CD4-positive, CD25-positive, alpha-beta regulatory T cell (primary cell): ENCODE measurements at places on chromosomes 1 and 21.

DNA sequence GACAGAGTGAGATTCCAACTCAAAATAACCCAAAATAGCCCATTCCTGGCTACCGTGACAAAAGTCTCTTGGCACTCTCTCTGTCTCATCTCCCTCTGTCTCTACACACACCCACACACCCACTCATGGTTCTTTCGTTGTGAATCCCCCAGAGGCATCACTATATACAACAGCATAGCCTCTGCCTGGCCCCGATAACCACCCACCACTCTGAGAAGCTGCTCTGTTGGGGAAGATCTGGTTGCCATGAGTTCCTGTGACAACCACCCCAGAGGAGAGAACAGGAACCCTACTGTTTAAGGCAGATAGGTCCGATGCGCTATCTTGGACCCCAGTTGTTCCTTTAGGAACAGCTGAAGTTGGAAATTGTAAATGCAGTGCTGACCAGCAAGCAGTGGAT, 70.4 kb upstream of the LYST start:
- no peak for DNase-seq

DNA sequence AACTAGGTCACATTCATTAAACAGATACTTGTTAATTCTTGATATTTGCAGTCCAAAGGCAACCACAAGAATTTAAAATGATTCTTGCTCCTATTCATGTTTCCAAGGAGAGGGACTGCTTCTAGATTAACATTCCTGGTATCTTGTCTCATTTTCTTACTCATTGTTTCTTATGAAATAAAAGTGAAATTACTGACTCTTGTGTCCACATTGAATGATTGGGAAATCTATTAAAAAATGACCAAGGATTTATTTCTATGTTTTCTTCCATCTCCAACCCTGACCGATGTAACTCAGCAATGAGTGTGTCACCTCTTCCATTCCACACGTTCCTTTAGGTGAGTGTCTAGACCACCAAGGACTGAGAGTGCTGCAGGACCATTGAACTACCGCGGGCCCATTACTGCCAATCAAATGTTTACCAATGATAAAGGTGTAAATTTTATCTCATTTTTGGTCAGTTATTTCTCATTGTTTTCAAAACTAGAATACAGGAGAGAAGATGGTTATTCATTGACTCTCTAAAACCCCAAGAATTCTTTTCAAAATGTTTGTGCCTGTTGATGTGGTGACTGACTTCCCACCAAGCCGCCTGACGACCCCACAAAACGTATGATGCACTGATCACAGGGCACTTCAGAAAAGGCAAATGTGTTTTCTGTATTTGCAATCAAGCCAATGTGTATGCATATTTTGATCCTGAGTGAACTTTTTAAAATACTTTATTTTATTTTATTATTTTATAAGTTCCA, 414.6 kb upstream of the PTBP2 start:
- DNase-seq: no peak

DNA sequence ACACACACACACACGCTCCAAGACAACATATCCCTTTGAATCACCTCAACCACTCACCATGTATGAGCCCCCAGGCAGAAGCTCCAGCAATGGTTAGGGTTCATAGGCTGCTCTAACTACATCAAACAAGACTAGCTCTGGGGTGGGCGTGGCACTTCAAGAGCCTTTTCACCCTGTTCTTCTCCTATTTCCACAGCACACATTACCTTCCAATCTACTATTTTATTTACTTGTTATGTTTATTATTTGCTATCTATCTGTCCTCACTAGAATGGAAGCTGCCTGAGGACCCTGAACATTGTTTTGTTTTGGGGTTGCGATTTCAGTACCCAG, 28.7 kb downstream of the TRABD2B start:
- DNase-seq: no peak

DNA sequence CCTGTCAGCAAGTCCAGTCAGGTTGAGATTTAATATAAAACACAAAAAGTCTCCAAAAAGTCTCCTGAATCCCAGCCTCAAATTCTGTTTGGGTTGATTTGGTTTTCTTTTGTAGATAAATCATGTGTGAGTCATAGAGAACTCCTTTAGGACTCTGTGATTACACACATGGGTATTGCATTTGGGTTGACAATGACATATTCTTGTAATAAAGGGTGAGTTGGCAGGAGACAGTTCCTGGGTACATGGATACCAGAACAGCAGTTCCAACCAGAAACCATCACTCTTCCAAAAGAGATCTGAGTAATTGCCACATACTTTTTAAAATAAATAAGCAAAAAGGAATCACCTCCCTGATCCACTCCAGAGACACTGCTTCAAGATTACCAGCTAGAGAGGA, 8.9 kb downstream of the CR2 start:
- no peak for DNase-seq

DNA sequence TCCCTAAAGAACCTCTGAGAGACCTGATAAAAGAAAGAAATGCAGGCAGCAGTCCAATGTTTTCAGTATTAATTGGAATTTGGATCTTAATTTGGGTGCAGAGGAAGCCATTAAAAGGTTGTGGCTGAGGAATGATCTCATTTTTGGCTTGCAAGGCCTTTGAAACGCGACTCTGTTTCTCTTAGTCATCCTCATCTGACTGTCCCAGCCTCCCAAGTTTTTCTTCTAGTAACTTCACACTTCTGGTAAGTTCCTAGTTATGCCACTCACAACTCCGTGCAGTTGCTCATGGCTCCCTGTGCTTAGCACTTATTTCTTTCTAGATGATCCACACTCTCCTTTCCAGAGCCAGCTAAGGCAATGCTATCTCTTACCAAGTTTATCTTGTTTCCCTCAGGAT, 147.4 kb upstream of the USP24 start:
- DNase-seq: no peak

DNA sequence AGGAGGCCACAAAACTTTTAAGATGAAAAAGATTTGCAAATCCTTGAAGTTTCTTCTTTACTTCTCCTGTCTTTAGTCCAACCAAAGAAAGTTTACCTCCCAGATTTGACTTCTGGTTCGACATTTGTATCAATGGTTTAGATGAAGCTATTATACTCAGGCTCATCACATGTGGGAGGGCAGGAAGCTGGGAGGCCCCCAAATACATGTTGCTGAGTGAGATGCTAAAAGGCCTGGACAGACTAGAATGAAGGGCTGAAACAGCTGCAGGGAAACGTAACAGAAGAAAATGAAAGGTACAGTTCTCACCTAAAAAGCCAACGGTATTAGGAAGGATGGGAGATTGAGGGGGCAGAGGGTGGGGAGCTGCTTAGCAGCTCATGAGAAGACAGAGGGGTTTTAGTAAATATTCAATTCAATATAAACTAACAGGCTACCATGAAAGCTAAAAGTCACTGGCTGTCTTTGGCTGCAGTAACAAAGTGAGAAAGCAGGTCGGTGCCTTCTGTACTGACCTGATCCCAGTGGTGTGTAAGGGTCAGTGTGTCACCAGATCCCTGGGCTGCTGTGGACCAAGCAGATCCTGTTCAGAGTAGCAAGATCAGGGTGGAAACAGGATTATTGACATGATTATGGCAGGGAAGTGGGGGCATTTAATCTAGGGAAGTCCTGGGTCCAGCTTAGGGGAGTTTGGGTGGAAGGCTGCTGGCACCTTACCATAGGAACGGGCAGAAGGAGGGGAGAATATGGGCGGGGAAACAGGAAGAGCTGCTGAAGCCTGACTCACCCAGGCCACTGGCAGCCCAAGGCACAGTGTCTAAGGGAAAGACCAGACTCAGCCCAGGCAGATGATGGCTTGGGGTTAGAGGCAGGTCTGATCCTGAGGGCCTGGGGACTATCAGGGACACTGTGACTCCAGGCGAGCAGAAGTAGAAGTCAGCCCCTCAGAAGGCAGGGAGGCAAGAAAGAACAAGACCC, 60.4 kb downstream of the KCNN3 start:
- DNase-seq: no peak
